Stimulated activated CD4-positive, alpha-beta T cell treated with anti-CD3 and anti-CD28 coated beads, Interleukin-2, amount 100 ng/mL, for 48 hours (primary cell): ENCODE measurements at places on chromosomes 5 and 9.

GRCh38 chr9:94916956-94917355, 190.5 kb downstream of the AOPEP start:
- no peak for DNase-seq

GRCh38 chr5:151121665-151122064, 35.9 kb downstream of the ANXA6 start:
- DNase-seq: no peak

DNA sequence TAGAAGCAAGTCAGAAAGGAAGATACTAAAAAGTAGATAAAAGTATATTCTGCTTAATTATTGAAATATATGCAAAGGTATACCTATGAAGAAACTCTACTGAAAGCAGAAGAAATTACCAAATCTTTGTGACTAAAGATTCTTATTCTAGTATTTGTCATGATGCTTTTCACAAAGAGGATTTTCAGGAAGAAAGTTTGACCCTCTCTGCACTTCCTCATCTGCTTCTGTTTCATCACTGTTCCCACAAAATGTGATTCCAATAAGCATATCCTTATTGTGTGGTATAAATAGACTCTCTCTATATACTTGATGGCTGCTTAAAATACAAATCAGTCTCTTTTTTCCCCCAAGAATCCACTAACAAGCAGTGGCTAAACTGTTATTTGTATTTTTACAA, 2139.6 kb upstream of the ACO1 start:
- no peak for DNase-seq

- DNase-seq: no peak
Measured at GRCh38 chr5:88964831-88965230, 81.8 kb upstream of the MEF2C start.

DNA sequence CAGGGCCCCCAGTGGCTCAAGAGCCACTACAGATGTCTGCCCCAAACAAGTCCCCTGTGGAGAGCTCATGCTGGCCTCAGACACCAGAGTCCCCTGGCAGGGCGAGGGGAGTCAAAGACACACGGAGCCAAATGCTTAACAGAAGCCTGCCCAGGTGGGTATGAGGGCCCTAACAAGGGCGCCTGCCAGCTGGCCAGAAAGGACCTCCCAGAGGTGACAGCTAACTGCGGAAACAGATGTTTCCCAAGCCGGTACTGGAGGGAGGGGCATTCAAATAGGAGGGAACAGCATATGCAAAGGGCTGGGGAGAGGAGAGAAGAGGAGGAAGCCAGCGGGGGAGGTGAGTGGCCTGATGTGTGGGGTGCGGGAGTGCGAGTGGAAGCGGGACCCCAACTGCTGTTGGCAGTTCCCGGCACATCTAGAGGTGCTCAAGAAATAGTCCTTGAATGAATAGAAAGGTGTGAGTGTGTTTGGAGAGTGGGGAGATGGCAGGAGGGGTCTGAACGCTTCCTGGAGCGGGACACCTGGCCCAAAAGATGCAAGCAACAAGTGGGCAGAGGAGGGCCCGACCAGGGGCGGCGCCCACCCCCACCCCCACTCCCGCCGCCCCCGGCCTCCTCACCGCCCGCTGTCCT, 824 bp downstream of the MXD3 start:
- no peak for DNase-seq

GRCh38 chr5:108430931-108431608, 49.2 kb upstream of the FBXL17 start:
- no peak for DNase-seq
